Aorta (tissue), 5 donors: ENCODE measurements at places on chromosomes 13 and 19. TPM values are rescaled to one million over a fixed set of nuclear protein-coding genes. Genes with fewer than 3 reads are reported as not detected.

IQCN gene
- 4.5 TPM for polyA plus RNA-seq

IGFL3 gene
- polyA plus RNA-seq, result not detected

DHDH gene
- not detected for polyA plus RNA-seq

SIGLEC12 gene
- not detected for polyA plus RNA-seq

JSRP1 gene
- not detected for polyA plus RNA-seq

CEACAM1 gene
- polyA plus RNA-seq, result 0.79 TPM

DNA sequence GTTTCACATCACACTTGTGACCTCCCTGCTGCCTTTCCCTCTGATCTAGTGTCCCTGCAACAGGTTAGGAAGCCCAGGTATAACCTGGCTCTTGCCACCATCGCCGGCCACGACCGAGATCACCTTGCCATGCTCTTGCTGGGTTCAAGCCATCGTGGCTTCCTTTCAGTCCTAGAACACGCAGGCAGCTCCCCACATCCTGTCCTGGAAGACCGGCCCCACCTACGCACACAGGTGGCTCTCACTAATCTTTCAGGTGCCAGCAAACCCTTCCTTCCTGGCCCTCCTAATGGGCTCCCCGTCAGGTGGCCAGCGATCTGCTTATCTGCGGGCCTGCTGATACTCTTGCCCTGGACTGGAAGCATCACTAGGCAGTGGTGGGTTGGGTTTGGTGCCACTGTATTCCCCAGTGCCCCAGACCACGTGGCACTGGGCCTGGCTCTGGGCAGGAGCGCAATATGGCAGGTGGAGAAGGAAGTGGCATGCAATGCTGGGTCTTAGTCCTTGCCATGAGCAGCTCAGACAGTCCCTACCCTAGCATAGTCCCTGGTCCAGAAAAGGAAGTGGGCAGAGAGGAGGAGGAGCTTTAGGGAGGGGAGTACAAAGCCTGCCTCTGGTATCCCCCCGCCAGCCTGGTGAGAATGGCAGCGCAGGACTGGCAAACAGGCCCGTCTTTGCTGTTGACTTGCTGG lies 11.8 kb downstream of the PPP1R37 start:
- no peak overlapping the region for H3K27ac ChIP-seq
- H3K36me3 ChIP-seq, result no peaks in the 10 kb centered on the region
- no peak overlapping the region for H3K4me3 ChIP-seq
- DNase-seq, result no peak

DNA sequence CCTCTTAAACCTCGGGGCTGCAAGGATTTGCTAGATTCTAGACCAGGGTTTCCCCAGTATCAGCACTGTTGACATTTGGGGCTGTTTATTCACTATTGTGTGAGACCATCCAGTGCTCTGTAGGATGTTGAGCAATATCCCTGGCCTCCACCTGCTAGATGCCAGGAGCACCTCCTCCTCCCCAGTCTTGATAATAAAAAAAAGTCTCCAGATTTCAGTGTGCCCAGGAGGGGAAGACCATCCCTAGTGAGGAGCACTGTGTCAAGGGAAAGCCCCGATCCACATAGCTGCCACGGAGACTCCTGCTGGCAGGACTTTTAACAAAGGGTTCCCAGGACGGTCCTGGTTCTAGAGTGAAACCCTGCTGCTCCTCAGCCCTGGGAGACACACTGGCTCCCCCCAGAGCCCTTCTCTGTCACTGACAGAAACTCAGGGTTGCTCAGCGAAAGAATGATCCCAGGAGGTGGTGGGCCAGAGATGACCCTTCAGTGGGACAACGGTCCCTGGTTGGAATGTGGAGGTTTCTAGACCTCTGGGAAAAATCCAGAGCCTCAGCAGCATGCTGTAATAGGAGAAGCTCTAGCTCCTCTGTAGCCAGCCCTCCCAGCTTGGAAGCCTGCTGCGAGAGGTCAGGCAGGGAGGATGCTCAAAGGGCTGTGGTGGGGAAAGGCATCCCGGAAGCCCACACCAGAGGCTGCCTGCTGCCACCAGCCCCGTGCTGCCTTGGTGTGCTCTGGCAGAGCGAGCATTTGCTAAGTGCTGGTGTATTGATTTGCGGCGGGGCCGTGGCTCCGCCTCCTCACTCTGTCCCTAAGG lies 20.3 kb downstream of the LYL1 start:
- H3K27me3 ChIP-seq, result no peaks in the 10 kb centered on the region
- DNase-seq, result peak; percentile 69
- no peak overlapping the region for H3K27ac ChIP-seq
- H3K4me1 ChIP-seq, result no peaks in the 10 kb centered on the region

- no peak overlapping the region for H3K27ac ChIP-seq
- no peaks in the 10 kb centered on the region for H3K36me3 ChIP-seq
- no peaks in the 10 kb centered on the region for H3K27me3 ChIP-seq
- DNase-seq, result no peak
- H3K4me3 ChIP-seq, result no peak overlapping the region
Observed at GRCh38 chr13:111027458-111028439, 87.4 kb upstream of the ARHGEF7 start.

DNA sequence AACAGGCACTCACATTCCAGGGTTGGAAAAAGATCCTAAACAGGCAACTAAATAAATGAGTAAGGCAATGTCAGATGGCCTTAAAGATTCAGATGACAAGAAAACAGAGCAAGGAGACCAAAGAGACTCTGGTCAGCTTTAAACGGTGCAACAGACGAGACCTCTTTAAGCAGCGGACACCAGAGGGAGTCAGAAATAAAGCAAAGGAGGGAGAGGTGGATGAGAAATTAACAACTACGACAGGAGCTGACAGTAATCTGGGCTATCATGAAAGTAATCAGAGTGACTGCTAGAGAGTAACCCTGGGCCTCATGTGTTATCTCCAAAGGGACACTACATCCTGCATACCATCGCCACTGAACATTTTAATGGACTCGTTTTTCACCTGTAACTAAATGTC lies 1.1 kb downstream of the ZNF550 start:
- H3K27ac ChIP-seq, result no peak overlapping the region
- H3K36me3 ChIP-seq, result no peaks in the 10 kb centered on the region
- no peaks in the 10 kb centered on the region for H3K4me1 ChIP-seq
- peak overlapping the region; percentile 87 for H3K4me3 ChIP-seq
- no peak for DNase-seq
- H3K27me3 ChIP-seq, result no peaks in the 10 kb centered on the region

DNA sequence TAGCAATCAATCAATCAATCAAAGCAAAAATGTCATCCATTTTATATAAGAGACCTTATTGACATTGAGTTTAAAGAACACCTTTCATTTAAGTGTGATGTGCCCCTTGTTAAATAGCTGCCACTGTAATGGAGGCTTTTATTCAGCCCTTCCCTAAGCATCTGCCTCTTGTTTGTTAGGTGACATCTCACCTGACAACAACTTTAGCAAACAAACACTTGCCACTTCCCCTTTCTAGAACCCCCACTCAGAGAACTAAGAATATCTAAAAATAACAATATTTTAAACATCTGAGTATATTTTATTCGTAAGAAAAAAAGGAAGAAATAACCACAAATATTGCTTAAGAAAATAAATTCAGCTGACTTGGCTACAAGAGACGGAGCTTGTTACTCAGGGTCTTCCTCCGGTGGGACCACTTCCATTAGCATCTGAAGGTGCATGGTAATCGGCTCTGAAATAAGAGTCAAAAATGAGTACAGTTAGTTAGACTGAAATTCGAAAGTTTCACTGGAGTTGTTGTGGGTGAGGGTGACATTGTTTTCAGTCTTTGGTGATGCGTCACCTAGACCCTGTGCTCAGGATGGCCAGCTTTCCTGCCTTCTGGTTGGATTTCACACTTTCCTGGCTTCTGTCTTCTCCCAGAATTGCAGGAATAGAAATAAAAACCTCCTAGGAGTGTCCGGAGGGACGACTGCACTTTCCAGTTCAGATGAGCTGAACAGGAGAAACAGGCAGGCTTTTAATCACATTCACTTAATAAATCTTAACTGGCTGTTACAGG lies 39.1 kb downstream of the SLC7A9 start:
- peaks cover 2% of the 10 kb centered on the region for H3K36me3 ChIP-seq
- no peaks in the 10 kb centered on the region for H3K4me1 ChIP-seq
- H3K4me3 ChIP-seq, result no peak overlapping the region
- no peaks in the 10 kb centered on the region for H3K27me3 ChIP-seq
- H3K27ac ChIP-seq, result no peak overlapping the region

DNA sequence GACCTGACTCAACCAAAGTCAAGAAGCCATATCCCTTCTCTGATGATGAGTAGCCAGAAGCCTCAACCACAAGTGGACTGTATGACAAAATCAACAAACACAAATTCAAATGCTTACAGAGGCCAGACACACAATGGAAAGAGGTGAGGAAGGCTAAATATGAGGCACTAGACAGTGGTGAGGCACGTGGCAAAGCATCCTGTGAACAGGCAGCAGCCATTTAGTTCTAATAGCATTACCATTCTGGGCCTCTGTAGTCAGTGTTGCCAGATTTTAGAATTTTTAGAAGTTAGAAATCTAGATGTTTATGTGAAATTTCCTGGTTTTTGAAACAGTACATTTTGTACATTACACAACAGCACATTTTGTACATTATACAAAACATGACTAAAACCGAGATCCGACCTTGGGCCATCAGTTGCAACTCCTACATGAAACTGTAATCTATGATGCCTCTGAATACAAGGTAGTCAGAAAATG lies 403.3 kb downstream of the COG6 start:
- H3K27me3 ChIP-seq, result no peaks in the 10 kb centered on the region
- peaks cover 2% of the 10 kb centered on the region for H3K4me1 ChIP-seq
- no peaks in the 10 kb centered on the region for H3K36me3 ChIP-seq
- DNase-seq, result no peak
- H3K4me3 ChIP-seq, result no peak overlapping the region

- no peak for DNase-seq
- H3K36me3 ChIP-seq, result no peaks in the 10 kb centered on the region
- no peak overlapping the region for H3K27ac ChIP-seq
- H3K4me3 ChIP-seq, result no peak overlapping the region
- no peaks in the 10 kb centered on the region for H3K27me3 ChIP-seq
Observed at GRCh38 chr13:113224486-113224885, 15.1 kb downstream of the CUL4A start.

GRCh38 chr19:18203408-18203862 lies 407 bp downstream of the RAB3A start:
- H3K4me1 ChIP-seq, result peaks cover 3% of the 10 kb centered on the region
- H3K27ac ChIP-seq, result no peak overlapping the region
- no peaks in the 10 kb centered on the region for H3K27me3 ChIP-seq
- peak overlapping the region; percentile 30 for H3K4me3 ChIP-seq

DNA sequence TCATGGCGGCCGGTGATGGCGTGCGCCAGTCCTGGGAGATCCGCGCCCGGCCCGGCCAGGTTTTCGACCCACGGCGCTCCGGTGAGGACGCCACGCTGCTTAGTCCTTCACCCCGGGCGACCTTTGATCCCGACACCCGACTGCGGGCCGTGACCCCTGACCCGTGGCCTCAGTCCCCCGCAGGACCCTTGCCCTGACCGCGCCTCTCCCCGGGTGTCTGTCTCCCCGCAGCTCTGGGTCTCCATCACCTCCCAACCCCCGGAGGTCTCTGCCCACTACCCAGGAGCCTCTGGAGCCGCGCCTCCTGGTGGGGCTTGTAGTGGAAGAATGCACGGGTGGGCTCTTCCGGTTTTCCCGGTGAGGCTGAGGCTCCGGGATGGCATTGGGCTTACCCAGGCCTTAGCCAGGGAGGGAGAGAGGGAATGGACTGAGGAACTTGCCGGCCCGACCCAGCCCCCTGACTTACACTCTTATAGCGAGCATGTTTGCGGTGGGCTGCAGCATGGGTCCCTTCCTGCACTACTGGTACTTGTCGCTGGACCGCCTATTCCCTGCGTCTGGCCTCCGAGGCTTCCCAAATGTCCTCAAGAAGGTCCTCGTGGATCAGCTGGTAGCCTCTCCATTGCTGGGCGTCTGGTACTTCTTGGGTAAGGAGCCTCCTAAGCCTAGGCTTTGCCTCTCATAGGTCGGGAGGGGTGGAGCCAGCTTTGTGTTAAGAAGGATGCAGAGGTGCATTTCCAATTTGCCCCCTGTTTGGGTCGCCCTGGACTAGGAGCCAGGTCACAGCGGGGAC lies 566 bp downstream of the MPV17L2 start:
- no peaks in the 10 kb centered on the region for H3K4me1 ChIP-seq
- peak overlapping the region; percentile 71 for H3K27ac ChIP-seq
- no peaks in the 10 kb centered on the region for H3K36me3 ChIP-seq
- H3K27me3 ChIP-seq, result no peaks in the 10 kb centered on the region
- no peak for DNase-seq

GRCh38 chr19:18763674-18764590 lies 27.2 kb downstream of the COMP start:
- H3K4me3 ChIP-seq, result no peak overlapping the region
- H3K36me3 ChIP-seq, result no peaks in the 10 kb centered on the region
- no peak overlapping the region for H3K27ac ChIP-seq

DNA sequence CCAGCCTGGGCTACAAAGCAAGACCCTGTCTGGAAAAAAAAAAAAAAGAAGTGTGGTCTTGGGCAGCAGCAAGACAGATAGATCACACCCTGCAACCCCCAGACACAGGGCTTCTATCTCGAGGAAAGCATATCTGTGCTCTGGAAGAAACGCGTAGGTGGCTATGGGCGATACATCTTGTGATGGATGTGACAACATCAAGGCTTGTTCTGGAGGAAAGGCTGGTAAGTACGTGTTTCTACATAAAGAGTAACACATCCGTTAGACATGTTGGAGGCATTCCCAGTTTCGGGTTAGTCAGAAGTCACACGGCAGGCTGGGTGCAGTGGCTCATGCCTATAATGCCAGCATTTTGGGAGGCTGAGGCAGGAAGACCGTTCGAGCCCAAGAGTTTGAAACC lies 6.6 kb upstream of the DHDH start:
- no peaks in the 10 kb centered on the region for H3K27me3 ChIP-seq
- no peaks in the 10 kb centered on the region for H3K4me1 ChIP-seq
- H3K4me3 ChIP-seq, result no peak overlapping the region
- peak overlapping the region; percentile 23 for H3K27ac ChIP-seq
- DNase-seq, result peak; percentile 83
